ENCODE measurements at places on chromosomes 12 and 14.
A peak's percentile ranks its signal among the peaks of the same experiment; 100 is the strongest.

DNA sequence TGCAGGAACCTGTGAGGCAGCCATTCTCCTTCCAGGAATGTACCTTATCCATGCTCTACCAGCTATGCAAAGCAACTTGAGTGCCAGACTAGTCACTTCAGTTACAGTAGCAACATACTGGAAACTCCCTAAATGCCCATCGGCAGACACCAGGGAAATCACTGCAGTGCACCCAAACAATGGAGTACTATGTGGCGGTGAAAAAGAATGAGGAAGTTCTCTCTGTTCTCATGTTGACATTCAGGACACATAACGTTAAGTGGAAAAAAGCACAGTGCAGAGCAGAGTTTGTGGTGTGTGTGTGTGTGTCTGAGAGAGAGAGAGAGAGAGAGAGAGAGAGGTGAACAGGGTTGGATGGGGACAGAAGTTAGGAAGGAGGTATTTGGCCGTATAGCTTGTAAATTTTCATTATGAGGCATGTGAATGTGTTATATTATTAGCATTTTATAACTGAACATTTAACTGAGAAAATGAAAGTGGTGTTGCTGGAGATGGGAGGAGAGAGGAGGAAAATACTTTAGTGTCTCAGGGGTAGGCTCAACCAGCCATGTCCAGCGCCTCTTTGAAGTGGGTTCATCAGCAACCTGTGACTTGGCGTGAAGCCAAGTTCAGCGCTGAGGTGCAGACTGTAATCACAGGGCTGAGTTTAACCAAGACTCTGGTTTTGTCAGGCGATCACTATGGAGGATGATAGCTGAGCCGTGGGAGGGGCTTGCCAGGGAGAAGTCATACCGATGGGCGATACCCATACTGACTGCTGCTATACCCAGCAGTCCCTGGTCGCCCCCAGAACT is 17.3 kb downstream of the TNFAIP2 start:
- DNase-seq, result no peak

DNA sequence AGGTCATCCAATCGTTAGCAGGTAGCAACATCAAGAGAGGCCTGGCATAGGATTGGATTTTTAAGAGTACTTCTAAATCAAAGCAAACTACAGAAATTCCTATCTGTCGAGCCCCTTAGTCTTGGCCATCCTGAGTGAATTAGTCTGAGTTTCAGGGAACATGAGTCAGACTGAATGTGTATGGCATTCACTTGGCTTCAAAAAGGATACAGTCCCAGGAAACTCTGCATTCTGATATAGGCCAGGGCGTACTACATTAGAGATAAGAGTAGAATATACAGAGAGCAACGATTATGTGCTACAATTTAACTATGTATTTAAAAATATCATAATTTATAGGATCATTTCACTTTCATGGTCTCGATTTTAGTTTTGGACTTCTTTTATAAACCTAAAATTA is 242.2 kb downstream of the SOX5 start:
- no peak for DNase-seq

- no peak for DNase-seq
These were observed 17.1 kb downstream of the CAND1 start for GRCh38 chr12:67286257-67286656.

- DNase-seq, result no peak
These were observed 67.3 kb downstream of the STXBP6 start for GRCh38 chr14:24982472-24983155.

- no peak for DNase-seq
These were observed 65.0 kb downstream of the CDK17 start for GRCh38 chr12:96335270-96335669.

GRCh38 chr12:130041983-130042812 is 120.1 kb upstream of the FZD10 start:
- no peak for DNase-seq

- no peak for DNase-seq
These were observed 11.4 kb downstream of the FBRSL1 start for GRCh38 chr12:132501204-132501940.

DNA sequence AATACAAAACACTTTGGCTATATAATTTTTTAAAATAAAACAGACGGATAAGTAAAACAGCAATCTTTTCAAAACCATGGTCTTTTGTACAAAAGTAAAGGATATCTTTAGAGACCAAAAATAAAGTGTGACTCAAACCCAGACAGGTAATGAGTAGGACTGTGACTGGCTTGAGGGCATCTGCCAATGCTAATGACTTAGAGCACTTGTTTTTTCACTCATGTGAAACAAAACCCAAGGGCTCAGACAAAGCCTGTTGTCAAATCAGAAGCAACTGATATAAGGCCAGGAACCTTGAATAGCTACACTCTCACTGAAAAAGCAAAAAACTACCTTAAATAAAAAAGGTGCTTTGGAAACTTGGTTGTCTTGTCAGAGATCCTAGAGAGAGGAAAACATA is 357.4 kb downstream of the TMEM117 start:
- DNase-seq, result no peak

DNA sequence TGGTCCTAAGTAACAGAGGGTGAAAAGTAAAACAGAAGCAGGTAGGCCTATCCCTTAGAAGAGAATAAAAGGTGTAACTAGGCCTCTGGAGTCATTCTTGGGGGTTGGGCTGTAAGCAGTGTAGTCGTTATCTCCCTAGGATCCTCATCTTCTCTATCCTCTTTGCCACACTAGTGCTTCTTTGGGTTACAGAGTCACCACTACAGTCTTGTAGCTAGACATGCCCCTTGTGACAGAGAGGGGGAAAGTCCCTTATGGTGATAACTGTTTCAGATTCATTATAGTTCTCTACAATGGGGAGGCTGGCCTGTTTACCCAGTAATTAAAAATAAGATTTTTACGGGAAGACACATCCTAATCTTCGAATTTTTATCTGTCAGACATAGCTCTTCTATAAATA is 16.4 kb upstream of the SRP54 start:
- DNase-seq, result no peak

- DNase-seq, result peak; percentile 71
These were observed 5.9 kb upstream of the APOLD1 start for GRCh38 chr12:12779529-12779928.

GRCh38 chr12:97306147-97306546 is 156.5 kb upstream of the RMST start:
- DNase-seq, result no peak

DNA sequence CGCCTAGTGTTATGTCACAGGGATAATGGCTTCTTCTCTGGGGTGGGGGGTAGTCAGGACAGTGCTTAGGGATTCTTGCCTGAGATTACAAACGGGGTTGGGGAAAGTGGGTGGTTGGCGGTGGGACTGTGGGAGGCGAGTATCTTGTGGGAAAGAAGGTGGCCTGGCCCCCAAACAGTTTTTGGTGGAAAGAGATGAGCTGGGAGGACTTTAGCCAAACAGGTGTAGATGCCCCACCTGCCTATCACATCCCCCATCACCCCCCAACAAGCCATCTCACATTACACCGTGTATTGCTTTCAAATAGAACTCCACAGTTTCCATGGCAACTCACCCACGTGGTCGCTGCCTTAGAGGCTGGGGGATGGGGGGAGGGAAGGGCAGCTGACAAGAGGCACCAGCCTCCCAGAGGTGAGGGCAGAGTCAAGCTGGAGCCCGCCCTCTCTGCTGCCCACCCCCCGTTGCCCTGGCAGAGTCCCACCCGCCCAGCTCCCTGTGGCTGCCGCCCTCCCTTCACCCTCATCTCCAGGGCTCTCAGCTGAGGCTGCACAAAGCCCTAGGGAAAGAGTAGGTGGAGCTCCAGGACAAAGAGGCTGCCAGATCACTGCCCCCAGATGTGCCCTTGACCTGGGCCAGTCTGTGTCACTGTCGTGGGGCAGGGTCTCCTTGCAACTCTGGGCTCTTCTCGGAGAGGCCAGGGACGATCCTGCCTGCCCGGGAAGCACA is 98.3 kb downstream of the LRRC74A start:
- peak; percentile 80 for DNase-seq

- no peak for DNase-seq
These were observed 1.2 kb downstream of the KIF26A start for GRCh38 chr14:104139460-104140212.

GRCh38 chr12:117774941-117775775 is 193.6 kb downstream of the KSR2 start:
- no peak for DNase-seq

DNA sequence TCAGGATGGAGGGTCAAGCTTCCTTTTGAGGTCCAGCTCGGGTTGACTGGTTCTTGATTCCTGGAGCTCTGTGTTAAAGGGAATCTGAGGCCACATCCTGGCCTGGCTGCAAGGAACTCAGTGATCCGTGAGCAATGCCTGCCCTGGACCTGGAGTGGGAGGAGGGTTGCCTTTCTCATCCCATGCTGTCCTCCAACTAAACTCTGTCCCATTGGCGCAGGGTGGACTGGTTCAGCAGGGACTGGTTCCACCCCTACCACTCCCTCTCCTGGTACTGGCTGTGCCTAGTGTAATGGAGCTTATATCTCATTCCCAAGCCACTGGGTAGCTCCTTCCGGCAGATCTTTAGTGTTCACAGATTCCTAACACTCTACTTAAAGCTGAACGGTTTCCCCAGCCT is 3.9 kb upstream of the CMKLR1 start:
- DNase-seq, result no peak

DNA sequence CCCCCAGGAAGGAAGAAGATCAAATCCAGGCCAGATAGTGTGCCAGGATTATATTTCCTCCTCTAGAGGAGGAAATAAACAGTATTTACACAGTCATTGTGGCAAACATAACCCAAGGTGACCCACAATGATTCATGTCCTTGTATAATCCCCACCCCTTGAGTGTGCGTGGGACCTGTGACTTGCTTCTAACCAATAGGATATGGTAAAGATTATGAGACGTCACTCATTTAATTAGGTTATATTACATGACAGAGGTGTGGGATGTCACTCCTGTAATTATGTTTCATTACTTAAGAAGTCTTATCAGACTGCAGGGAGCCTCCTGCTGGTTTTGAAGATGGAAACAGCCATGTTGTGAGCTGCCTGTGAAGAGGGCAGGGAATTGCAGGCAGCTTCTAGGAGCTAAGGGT is 12.2 kb upstream of the CATSPERB start:
- no peak for DNase-seq

- DNase-seq, result no peak
These were observed 378.0 kb downstream of the FOXG1 start for GRCh38 chr14:29144621-29145020.

DNA sequence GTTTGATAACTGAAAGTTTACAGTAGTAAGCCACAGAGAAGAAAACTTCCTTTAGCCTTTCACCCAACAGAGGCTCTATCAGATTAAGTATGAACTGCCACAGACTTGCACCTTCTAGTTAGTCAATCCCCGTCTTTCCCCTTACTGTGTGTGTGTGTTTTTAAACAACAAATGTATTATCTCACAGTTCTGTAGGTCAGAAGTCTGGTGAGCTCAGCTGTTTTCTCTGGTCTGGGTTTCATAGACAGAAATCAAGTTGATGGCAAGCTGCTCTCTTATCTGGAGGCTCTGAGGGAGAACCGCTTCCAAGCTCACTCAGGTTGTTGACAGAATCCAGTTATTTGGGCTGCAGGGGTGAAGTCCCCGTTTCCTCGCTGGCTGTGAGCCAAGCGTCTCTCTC is 320.5 kb downstream of the PRKD1 start:
- DNase-seq, result no peak

GRCh38 chr12:25769082-25769945 is 189.2 kb upstream of the RASSF8 start:
- peak; percentile 72 for DNase-seq

DNA sequence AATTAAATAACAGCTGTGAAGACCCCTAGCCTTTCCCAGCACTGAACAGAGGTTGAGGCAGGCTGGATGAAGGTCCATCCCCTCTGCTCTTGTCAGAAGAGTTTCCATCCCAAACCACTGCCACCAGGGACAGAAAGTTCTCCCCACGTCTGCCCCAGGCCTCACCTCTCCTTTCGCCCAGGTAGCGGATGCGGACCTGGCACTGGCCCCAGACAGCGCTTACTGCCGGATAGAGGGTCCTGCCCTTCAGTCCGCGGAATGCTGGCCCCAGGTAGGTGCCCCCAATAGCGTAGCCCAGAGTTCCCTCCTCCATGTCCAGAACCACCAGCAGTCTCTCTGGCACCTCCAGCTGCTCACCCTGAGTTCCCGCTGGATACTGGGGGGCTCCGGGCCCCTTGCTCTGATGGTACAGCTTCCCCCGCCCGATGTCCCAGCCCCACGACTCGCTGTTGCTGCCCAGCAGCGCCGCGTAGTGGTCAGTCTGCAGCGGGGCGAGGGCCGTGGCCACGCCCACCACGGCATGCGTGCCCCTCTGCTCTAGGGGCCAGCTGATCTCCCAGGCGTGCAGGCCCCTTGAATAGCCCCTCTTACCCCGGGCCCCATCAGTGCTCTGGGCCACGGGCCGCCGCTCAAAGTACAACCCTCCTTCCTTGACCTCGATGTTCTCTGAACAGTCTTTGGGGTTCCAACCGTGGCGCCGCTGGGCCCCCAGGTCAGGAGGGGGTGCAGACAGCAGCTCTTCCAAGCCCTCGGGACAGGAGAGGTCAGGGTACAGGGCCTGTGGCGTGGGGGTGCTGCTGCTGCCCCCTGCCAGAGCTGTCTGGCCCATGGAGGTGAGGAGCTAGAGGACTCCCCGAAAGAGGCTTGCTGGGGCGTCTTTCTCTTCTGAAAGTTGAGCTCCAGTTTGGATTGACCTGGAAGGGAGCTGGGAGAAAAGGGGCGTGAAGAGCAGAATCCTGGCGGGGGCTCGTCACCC is 742 bp downstream of the SPSB2 start:
- DNase-seq, result no peak

GRCh38 chr12:100716945-100717732 is 77.4 kb upstream of the ANO4 start:
- no peak for DNase-seq

GRCh38 chr14:38073641-38074040 is 134.1 kb upstream of the SSTR1 start:
- DNase-seq, result no peak

DNA sequence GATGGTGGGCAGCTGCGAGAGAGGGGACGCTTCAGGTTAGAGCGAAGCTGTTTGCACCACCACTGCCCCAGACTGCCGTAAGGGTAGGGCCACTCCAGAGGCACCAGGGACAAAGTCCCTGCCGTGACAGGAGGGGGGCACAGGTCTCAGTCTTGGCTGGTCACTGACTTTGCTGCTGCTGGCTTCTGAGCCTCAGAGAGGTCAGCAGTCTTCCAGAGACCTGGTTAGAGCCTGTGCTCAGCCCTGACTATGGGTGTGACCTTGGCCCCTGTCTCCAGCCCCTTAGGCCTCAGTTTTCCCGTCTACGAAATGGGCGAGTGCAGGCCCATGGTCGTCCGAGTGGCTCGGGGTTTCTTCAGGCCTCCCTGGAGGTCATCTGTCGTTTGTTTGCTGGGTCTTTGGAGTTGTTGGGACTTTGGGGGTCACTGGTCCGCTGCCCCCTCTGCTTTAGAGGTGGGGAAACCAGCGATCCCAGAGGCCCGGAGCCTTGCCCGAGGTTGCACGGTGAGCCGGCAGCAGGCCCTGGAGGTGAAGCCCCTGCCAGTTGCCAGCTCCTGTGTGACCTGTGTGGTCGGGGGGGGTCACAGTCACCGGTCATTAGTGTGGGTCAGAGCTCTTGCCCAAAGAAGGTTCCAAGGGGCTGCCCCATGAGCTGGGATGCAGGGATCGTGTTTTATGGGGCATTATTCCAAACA is 15.3 kb downstream of the MEG3 start:
- no peak for DNase-seq

- DNase-seq, result no peak
These were observed 348.3 kb downstream of the BMP4 start for GRCh38 chr14:53608369-53608768.

Data from retinal pigment epithelial cell (primary cell).